NB4 (cell line): ENCODE measurements at places on chromosomes 5 and 9.

DNA sequence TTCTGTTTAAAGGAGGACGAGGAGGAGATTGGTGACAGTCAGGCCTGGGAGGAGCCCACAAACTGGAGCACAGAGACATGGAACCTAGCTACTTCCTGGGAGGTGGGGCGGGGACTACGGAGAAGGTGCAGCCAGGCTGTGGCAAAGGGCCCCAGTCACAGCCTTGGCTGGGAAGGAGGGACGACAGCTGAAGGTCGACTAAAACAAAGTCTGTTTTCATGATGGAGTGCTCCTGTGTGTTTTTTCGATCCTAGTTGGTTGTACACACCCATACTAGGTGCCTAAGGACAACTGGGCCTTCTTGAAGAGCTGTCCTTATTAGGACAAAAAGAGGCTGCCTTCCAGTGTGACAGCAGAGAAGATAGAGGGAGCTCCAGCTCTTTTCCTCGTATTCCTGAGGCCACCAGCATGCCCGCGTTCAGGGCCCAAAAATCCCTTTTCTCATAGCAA, 2.9 kb downstream of the CCDC107 start:
- DNase-seq = no peak

GRCh38 chr9:33858423-33858822, 41.5 kb downstream of the UBE2R2 start:
- no peak for DNase-seq

GRCh38 chr9:36113999-36114398, 22.5 kb upstream of the GLIPR2 start:
- DNase-seq = no peak

DNA sequence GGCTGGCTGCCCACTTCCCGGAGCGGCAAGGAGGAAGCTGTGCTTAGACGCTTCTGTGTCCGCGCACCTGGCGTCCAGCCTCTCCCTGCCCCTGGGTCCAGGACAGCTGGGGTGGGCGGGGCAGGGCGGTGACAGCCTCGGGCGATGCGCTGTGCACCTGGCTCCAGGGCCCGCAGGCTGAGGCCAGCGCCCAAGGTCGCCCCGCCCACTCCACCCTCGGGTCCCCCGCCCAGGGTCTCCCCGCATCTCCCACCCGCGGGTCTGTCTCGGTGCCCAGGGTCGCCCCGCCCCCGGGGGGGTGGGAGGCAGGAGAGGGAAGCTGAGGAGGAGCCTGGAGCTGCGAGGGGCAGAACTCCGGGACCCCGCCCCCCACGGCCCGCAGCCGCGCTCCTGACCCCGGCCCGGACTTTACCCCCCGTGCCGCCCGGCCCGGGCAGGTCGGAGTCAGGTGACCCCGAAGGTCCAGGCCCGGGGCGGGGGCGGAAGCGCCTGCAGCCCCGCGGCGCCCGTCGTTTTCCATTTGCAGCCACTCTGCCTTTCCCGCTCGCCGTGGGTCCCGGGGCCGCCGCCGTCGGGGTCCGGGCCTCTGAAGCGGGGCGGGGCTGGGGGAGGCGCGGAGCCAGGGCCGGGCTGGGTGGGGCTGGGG, at the start of gene ENTPD8:
TSS of gene ENTPD8 (minus strand) at position 69 of the 646 bp plus-strand sequence. CDS start 3,072 bp downstream, outside the sequence.
- DNase-seq = peak; percentile 48

DNA sequence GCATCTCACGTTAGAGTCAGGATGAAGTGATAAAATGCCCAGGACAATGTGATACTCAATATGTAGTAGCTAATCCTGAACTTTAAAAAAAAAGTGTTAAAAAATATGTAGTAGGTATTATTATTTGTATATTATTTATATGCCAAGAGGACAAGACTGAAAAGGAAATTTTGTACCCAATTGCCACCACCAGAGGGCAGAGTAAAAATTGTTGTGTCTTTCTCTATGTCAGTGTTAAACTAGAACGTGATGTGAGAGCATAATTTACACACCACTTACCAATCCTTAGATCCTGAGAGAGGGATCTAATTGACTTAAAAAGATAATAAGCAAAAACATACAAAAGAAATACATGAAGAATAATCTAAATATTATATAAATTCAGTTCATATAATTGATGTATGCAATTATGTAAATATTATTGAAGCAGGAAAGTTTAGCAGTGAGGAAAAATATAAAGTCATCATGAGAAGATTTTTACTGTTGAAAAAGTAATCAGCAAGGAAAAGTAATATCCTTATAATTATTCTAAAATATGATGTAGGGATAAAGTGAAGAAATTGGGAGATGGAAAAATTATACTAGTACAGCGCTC, 288.9 kb downstream of the RAB3C start:
- DNase-seq = peak; percentile 55

GRCh38 chr5:3715062-3715461, 119.4 kb downstream of the IRX1 start:
- DNase-seq = no peak

GRCh38 chr9:131237291-131237690, 39.0 kb downstream of the FAM78A start:
- DNase-seq = no peak

DNA sequence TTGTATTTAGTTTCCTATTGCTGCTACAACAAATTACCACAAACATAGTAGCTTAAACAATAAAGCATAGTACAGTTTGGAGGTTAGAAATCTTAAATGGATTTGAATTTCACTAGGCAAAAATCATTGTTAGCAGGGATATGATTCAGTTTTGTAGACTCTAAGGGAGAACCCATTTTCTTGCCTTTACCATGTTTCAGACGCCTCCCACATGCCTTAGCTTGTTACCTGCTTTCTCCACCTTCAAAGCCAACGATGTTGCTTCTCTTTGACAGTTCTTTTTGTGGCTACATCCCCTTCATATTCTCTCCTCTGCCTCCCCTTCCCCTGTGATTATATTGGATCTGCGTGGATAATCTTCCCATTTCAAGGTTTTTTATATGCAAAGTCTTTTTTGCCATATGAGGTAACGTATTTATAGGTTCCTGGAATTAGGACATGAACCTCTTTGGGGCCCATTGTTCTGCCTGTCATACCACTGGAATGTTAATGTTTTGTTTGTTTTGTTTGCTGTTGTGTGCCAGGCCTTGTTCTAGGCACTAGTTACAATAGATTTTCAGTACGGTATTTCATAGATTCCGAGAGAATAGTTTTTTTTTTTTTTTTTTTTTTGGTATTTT, 54.1 kb downstream of the UHRF2 start:
- DNase-seq = no peak

GRCh38 chr5:7793895-7794294, 57.0 kb downstream of the CFAP90 start:
- no peak for DNase-seq

DNA sequence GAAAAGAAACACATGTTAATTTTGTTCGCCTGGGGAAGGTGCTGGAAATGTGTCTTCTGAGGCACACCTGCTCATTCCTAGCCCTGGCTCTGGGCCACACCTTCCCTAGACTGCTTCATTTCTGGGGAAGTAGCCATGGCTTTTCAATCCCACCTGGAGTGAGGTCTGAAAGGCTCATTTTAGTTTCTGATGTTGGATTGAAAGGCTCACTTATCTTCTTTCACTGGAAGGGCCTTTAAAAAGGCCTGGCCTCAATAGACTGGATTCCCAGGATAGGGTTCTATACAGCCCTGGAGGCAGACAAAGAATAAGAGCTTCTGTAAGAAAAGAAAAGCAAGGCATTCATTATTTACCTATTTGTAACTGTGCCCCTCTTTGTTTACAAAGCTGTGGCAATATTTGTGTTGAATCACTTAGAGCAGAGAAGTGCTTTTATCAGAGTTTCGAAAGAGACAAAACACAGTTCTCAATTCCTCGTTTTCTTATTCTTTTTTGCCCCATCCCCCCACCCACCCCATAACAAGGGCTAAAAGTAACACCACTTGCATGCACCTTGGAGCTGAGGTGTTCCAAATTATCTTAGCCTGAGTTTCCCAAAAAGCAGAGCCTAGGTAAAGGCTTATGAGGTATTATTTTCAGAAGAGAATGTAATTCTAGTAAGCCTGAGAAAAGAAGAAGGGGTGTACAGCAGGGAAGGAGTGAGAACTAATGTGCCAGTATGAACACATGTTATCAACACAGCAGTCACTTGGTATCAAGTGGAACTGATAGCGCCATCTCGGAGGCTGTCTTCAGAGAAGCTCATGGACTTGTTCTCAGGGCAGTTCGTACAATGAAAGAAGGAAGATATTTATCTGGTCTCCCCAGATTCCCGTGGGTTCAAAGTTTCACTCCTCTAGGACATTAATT, 413.1 kb downstream of the KCTD16 start:
- no peak for DNase-seq

DNA sequence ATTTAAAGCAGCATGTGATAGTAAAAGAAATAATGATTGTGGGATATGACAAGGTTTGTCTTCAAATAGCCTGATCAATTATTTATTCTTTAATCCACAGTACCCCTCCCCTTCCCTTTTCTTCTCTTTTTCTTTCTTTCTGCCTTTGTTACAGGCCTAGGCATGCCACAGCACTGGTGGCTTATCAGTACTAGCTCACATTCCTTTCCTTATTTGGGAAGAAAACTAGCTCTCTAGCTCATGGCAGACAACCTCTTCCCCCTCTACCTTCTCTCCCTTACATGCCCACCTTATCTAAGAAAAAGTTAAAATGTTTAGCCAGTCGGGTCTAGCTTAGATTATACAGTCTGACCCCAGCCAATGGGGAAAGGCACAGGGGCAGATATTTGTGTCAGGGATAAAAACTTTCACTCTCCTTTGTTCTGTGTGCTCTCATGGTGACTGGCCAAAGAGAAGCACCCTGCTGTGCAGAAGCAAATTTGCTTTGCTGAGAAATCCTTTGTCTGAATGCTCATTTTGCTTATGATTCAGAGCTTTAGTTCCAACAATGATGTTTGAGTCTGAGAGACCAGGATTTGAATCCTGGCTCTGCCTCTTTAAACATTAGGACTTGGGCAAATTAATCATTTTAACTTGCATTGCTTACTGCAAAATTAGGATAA, 75.8 kb upstream of the CDH12 start:
- no peak for DNase-seq

GRCh38 chr5:74903165-74903787, 37.1 kb upstream of the FAM169A start:
- DNase-seq = no peak

GRCh38 chr5:133123297-133123696, 71.5 kb downstream of the HSPA4 start:
- DNase-seq = no peak

GRCh38 chr5:154197801-154198491, 7.4 kb downstream of the GALNT10 start:
- no peak for DNase-seq

GRCh38 chr5:19866090-19866450, 121.9 kb downstream of the CDH18 start:
- DNase-seq = no peak

DNA sequence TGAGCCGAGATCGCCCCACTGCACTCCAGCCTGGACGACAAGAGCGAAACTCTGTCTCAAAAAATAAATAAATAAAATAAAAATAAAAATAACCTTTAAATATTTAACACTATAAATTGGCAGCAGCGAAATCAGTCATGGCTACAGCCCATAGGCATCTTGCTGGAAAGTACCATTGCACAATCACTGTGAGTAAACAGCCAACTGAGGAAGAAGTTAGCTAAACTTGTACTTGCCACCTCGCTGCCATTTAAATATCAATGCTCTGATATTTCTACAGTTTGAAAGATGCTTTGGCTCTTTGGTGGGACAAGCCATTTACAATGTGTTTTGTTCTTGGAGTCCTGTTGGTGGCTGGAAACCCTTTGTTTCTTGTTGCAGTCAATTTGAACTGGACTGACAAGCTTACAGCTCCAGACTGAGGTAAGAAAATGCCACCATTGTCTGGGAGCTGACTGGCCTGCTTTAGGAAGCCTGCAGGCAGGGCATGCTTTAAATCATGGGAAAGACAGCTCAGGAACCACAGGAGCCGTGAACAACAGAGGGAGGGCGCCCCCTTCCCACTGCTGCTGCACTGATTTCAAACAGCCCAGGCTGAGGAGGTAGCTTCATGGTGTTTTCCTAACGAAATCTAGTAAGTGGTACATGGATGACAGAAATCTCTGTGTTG, 322.8 kb upstream of the RFX3 start:
- peak; percentile 66 for DNase-seq

DNA sequence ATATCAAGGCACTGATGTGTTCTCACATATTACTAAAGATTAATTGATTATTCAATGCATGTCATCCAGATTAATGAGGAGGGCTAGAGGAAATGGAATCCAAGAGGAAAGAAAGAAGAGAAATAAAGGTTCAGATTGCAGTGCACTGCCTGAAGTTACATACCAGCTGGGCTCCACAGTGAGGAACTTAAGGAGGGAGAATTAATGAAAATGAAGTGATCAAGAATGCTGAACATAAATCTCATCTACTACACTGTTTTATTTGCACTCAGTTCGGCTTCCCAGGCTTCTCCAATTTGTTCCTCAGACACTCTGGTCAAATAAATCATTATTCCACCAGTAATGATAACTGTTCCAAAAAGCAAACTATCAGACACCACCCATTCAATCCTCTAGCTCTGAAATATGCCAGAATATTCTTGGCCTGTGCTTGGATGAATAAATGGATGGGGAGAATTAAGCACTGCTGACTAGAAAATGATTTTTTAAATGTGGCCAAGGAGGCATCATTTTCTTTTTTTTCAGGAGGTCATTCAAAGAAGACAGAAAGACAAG, 88.6 kb upstream of the FBN2 start:
- DNase-seq = no peak

DNA sequence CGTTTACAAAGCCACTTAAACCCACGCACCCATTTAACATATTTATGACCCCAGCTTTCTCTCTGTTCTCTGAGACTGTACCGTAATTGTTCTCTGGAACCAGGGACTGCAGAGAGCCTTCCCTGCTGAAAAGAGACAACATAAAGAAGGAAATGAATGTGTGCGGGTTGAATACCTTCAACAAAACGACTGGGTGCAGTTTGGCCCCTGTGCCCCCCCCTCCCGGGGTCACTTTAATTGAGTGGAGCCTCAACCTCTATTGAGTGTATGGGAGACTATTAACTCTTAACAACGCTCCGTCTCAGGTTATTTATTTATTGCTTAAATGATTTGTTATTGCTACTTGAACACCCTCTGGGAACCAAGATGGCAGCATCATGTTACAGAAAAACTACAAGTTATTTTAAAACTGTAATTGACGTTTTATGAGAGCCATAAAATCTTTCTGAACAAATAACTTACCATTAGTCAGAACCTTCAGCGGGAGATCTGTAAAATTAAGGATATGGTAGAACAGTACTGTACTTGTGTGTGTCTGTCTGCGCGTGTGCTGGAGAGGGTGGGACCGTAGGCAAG, 70.6 kb downstream of the GAS1 start:
- no peak for DNase-seq

DNA sequence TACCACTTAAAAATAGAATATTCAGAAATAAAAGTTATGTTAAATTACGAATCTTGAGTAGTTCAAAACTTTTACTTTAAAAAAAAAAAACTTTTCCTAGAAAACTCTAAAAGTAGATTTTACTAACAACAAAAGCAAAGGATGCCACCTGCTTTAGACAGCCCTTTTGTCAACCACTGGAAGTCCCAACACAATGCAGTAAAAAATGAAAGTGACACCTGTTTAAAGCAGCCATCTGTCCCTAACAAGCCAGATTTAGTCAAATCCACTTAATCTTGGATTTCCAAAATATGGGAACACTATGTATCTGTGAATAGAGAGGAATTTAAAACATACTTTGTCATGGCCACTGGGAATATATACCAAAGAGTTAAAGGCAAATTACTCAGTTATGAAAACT, 3.8 kb downstream of the RFX3 start:
- no peak for DNase-seq

- DNase-seq = no peak
Measured at GRCh38 chr5:30183795-30184194, 1009.7 kb upstream of the CDH6 start.
